GM13976 (cell line): ENCODE measurements at places on chromosomes 12 and 14.

GRCh38 chr14:38210587-38211216, 3.0 kb downstream of the SSTR1 start:
- DNase-seq = peak; percentile 18

- no peak for DNase-seq
Observed at GRCh38 chr14:26395726-26396125, 202.1 kb downstream of the NOVA1 start.

DNA sequence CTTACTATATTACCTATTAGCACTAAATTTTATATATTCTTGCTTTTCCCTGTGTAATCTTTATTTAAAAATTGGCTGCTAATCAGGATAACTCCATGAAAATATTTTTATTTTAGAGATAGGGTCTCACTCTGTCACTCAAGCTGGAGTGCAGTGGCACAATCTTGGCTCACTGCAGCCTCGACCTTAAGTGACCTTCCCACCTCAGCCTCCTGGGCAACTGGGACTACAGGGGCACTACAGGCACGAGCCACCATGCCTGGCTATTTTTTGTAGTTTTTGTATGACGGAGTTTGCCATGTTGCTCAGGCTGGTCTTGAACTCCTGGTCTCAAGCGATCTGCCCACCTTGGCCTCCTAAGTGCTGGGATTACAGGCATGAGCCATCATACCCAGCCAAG, 32.4 kb upstream of the VCPKMT start:
- no peak for DNase-seq

GRCh38 chr12:78599366-78599765, 265.2 kb upstream of the SYT1 start:
- DNase-seq = no peak

- DNase-seq = no peak
Observed at GRCh38 chr14:99028521-99028920, 243.5 kb downstream of the BCL11B start.

DNA sequence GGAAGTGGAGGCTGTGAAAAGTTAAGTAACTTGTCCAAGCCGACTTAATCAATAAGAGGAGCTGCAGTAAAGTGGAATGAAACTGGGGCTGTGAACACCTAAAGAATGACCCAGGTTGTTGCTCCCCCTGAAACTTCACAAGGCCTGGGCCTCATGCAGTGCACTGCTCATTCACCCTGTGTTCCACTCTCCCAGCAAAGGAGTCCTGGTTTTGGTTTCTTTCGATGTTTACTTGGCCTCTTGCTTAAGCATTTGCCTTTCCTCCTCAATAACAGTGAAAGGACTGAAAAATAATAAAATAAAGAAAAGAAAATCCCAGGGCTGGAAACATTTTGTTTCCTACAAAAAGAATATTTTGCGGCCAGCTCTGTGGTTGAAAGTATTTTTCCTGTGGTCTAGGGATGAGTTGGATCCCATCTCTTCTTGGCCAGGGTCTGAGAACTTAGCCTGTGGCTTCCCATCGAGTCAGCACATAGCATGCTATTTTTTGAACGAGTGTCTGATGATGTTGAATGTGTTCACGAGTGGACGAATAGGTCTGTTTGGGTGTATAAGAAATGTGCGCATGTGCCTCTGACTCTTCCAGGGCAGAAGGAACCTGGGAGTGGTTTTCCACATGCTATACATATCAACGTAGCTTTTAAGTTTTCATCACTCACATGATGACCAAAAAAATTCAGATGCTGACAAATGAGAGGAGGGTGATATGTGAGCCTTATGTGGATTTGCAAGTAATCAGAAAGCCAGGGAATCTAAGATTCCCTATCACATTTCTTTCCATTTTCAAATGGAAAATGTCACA, 349.8 kb downstream of the ZFP36L1 start:
- DNase-seq = no peak

GRCh38 chr12:28108599-28108998, 81.7 kb upstream of the CCDC91 start:
- DNase-seq = no peak

GRCh38 chr12:128734371-128734770, 89.4 kb downstream of the SLC15A4 start:
- DNase-seq = no peak

GRCh38 chr12:55847033-55847432, 4.3 kb upstream of the MMP19 start:
- no peak for DNase-seq

DNA sequence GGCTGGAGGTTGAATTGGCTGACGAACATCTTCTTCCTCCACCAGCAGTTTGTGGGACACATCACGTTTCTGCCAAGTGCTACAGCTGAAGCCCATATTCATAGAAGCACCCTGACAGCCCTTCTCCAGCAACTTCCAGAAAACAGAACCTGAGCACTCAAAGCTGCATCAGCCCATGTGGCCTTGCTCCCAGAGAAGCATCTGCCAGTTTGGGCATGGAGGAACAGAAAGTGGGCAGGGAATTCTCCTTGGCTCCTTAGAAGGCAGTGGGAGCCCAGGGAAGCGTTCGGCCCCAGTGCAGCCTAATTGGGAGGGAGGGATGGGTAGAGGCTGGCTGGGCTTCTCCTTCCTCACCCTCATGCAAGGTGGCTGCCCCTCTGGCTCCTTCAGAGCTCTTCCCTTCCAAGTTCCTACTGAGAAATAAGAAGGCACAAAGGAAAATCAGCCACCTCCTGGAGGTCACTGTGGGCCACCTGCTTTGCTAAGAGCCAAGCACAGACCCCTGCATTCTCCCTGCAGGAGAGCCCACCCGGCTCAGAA, 4.1 kb upstream of the NGB start:
- no peak for DNase-seq

DNA sequence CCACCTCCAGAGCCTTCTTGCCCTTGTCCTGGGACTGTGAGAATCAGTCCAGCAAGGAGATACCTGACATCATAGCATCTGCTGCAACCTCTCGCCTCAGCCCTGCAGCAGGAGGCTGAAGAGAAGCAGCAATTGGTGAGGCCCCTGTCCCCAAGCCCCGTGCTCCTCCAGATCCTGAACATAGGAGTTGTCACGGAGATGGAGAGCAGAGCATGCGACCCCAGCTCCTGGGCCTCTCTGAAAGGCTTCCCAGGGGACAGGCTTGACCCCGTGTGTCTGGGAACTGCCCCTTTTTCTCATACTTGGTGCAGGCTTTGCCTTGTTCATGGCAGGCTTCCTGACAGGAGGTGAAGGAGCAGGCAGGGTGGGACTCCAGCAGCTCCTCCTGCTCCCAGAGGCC, 127.7 kb upstream of the PZP start:
- no peak for DNase-seq

DNA sequence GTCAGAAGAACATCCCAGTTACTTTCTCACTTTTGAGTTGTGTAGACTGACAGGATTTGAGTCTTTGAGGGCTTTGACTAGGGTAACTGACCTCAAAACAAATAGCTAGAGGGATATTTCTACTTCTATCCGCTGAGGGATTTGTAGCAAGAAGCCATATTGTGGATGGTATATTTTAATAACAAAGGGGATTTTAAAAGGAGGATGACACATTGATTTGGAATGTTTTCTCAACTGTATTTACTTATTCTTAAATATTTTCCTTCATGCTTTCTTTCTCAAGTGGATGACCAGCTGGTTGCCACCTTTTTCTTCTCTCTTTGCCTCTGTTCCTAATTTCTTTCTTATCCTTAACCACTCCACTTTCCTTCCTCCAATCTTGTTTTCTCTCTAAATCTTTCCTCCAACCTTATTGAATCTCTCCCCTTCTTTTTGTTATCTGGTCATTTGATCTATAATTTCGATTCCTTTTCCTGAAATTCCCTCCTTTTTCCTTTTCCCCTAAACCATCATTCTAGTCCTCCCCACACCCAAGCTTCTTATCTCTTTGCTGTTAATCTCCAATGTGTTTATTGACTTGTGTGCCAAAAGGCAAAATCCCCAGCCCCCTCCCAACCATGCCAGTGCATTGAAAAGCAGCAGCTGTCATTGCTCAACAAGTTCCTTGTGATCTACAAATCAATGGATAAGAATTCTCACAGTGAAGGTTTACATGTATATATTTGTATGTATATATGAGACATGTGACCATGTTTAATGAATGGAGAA, 411.6 kb downstream of the RAD51B start:
- DNase-seq = no peak

- no peak for DNase-seq
Observed at GRCh38 chr12:96210376-96211055, 16.3 kb downstream of the ELK3 start.

DNA sequence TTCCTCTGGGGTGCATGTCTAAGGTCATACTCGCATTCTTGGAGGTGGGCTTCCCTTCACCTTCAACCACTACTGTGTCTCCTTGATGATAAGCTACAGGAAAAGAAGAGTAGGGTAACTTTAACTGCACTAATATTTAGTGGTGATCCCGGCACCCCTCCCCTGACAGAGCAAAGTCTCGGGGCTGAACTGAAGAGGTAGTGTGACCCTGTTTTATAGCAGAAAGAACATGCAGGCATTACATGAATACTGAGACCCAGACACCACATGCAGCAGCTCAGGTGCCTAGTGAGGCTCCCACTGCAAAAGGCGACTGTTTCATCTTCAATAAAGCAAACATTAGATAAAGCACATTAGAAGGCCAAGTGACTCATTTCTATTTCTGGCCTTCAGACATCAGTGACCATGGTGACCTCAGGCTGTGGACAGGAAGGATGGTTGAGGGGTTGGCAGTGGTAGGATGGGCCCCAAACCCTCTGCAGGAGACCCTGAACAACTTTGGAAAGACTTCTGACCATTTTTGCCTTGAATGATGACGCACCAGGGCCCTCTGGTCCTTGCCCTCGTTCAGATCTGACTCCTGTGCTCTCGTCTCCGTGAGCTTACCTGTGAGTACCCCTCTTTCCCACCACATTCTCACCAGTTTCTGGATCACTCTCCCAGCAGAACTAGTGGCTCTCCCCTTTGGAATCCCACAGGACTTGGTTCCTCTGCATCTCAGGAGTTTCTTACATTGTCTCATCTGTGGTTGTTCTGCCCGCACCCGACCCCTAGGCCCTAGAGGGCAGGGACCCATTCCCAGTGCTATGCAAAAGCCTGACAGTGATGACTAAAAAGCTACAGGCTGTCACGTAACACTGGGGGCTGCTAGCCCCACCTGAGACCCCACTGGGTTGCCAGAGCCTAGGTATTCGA, 23.8 kb upstream of the JPH4 start:
- no peak for DNase-seq

- no peak for DNase-seq
Observed at GRCh38 chr14:102415671-102416070, 52.9 kb downstream of the TECPR2 start.

GRCh38 chr14:80124794-80125193, 86.5 kb downstream of the DIO2 start:
- DNase-seq = no peak

GRCh38 chr12:40144023-40144422, 38.1 kb upstream of the SLC2A13 start:
- no peak for DNase-seq

DNA sequence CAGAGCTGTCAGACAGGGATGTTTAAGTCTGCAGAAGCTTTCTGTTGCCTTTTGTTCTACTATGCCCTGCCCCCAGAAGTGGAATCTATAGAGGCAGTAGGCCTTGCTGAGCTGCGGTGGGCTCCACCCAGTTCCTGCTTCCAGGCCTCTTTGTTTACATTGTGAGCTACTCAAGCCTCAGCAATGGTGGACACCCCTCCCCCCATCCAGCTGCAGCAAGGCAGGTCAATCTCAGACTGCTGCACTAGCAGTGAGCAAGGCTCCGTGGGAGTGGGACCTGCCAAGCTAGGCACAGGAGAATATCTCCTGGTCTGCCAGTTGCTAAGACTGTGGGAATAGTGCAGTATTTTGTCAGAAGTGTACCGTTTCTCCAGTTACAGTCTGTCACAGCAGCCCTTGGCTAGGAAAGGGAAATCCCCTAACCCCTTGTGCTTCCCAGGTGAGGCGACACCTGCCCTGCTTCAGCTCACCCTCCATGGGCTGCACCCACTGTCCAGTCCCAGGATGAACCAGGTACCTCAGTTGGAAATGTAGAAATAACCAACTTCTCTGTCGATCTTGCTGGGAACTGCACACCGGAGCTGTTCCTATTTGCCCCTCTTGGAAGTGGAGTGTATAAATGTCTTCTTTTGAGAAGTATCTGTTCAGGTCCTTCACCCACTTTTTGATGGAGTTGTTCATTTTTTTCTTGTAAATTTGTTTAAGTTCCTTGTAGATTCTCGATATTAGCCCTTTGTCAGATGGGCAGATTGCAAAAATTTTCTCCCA, 213.5 kb upstream of the SLC38A2 start:
- DNase-seq = no peak

DNA sequence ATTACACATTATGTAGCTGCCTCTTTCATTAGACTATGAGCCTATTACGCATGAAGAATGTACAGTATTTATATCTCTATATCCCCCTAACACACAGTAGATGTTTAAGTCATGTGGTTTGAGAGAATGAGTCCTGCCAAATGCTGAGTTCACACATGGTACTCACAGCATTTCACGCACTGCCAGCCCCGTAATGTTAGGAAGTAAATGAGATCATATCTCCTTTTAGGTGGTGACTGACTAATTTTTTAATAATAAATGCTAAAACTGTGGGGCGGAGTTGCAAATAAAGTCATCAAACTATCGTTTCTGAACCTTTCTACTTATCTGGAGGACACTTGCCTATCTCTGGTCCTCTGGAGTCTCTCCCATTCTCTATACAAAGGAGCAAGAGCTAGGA, 343.8 kb downstream of the ADAMTS20 start:
- no peak for DNase-seq

GRCh38 chr14:48710133-48710532, 876.0 kb downstream of the RPS29 start:
- no peak for DNase-seq

- DNase-seq = no peak
Observed at GRCh38 chr12:106960443-106960842, 4.7 kb downstream of the TMEM263 start.

DNA sequence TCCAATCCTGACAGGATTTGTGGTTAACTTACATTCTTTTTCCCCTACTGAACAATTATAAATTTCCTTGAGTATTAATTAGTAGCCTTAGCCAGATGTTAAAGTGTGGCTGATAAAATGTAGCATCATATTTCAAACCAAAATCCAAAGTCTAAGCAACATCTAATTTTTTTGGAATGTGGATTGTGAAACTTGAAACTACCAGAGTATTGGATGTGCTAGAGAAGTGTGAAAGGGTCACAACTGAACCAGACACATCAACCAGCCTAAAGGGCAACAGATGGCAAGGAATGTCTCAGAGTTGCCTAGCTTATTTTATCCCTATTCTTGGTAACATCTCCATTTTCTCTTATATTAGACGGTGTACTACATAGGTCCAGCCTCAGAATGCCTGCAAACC, 153.1 kb upstream of the DCN start:
- DNase-seq = no peak

- DNase-seq = no peak
Observed at GRCh38 chr14:38693423-38693822, 409.6 kb downstream of the SEC23A start.

DNA sequence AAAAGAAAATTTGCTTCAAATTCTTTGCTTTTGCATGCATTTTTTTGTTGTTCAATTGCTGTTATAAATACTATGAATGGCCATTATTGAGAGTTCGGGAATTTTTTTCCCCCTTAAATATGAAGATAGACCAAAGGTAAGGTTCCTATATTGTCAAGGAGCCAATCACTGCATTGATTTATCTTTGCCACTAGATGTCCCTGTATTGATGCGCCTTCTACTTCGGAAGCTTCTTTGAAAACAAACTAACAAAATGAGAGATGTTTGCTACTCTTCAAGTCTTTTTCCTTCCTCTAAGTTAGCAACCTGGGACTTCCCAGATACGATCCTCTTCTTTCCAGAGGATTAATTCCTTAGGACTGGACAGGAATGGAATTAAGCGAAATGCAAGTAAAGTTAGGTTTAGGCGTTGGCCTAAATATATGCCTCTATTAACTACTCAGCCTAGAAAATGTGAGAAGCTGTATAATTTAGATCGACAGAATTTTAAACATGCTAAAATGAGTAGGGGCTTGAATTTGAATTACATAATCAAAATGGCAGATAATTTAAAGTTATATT, 318.1 kb downstream of the AEBP2 start:
- no peak for DNase-seq
